H1 (cell line): ENCODE measurements at places on chromosomes 3 and 15. TPM values are rescaled to one million over a fixed set of nuclear protein-coding genes. Genes with fewer than 3 reads are reported as not detected.

DNA sequence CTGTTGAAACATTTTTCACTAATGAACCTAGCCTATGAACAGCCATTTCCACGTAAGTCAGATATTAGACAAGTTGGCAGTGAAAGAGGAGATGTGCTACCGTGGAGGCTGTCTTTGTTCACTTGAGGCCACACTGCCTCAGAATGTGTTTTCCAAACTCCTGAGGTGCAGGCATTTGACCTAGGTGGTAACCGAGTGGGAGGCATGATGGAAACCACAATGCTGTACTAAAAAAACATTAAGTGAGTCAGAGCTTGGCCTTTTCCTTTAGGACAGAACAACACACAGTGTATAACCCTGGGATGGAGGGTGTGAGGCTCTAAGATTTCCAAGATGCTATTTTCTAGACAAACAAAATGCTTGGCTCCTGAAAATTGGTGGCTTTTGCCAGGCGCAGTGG is 406.3 kb downstream of the SOX2 start:
- peaks cover 6% of the 10 kb centered on the region; the same call in 1 of the 2 replicates for H3K4me1 ChIP-seq
- H3K4me3 ChIP-seq, result no peak overlapping the region
- no peak for DNase-seq
- H3K27ac ChIP-seq, result no peak overlapping the region
- H3K27me3 ChIP-seq, result peaks cover 17% of the 10 kb centered on the region
- no peaks in the 10 kb centered on the region for H3K36me3 ChIP-seq

GRCh38 chr3:130516645-130517512 is at the start of gene COL6A6:
Gene COL6A6, plus strand, starts transcription at chr3:130517177. Its CDS starts 43,188 bp downstream, at chr3:130560365.
- no peaks in the 10 kb centered on the region for H3K36me3 ChIP-seq
- no peak within 1 kb of the TSS for H3K27ac ChIP-seq
- no peaks in the 10 kb centered on the region for H3K4me1 ChIP-seq
- no peak for DNase-seq
- H3K27me3 ChIP-seq, result peaks cover 10% of the 10 kb centered on the region

The MAP6D1 gene
- total RNA-seq, result 4.1 and 5.2 TPM in 2 replicates

GRCh38 chr15:62482785-62483429 is 317.8 kb upstream of the C2CD4B start:
- H3K27ac ChIP-seq, result no peak overlapping the region
- no peaks in the 10 kb centered on the region for H3K36me3 ChIP-seq
- no peak overlapping the region for H3K4me3 ChIP-seq
- H3K27me3 ChIP-seq, result no peaks in the 10 kb centered on the region

GRCh38 chr15:62392376-62392775 is 227.3 kb upstream of the C2CD4B start:
- H3K4me3 ChIP-seq, result peak overlapping the region; percentile 95
- no peak for DNase-seq
- H3K36me3 ChIP-seq, result no peaks in the 10 kb centered on the region
- H3K27me3 ChIP-seq, result no peaks in the 10 kb centered on the region
- H3K4me1 ChIP-seq, result no peaks in the 10 kb centered on the region
- no peak overlapping the region for H3K27ac ChIP-seq
